ENCODE measurements at places on chromosomes 11 and 22. TPM values are rescaled to one million over a fixed set of nuclear protein-coding genes. Genes with fewer than 3 reads are reported as not detected.

Gene LRRN4CL
- total RNA-seq: 0.22 TPM

Gene ARHGAP20
- not detected for total RNA-seq

Gene FAM118A
- 28.4 TPM for total RNA-seq

Gene PGA3
- total RNA-seq: not detected

Gene ALDH3B1
- 0.20 TPM for total RNA-seq

Gene C11orf21
- total RNA-seq: 8.8 TPM

Gene CYTH4
- total RNA-seq: 24.7 TPM

Gene MPZL3
- 119 TPM for total RNA-seq

Gene OR6T1
- total RNA-seq: not detected

Gene CCDC73
- total RNA-seq: not detected

Gene TSGA10IP
- total RNA-seq: not detected

Gene APOL5
- total RNA-seq: not detected

Gene SPECC1L
- 51.9 TPM for total RNA-seq

Gene APOA4
- total RNA-seq: not detected

Gene PARVB
- 84.3 TPM for total RNA-seq

Gene PATE4
- total RNA-seq: not detected

Gene CD3D
- 438 TPM for total RNA-seq

Gene CARD18
- total RNA-seq: not detected

Gene KCNJ5
- total RNA-seq: not detected

Gene KREMEN1
- total RNA-seq: 0.16 TPM

Gene CDCA5
- total RNA-seq: 94.9 TPM

Gene MACROD1
- total RNA-seq: 19.6 TPM

Gene ZBTB16
- 2.2 TPM for total RNA-seq

Gene OR8G1
- not detected for total RNA-seq

Gene TNNT3
- 1.6 TPM for total RNA-seq

Gene PGA5
- total RNA-seq: not detected
